ENCODE measurements at places on chromosomes 5 and 9.

- no peak for DNase-seq
Measured at GRCh38 chr5:154366353-154366752, 79.4 kb upstream of the SAP30L start.

DNA sequence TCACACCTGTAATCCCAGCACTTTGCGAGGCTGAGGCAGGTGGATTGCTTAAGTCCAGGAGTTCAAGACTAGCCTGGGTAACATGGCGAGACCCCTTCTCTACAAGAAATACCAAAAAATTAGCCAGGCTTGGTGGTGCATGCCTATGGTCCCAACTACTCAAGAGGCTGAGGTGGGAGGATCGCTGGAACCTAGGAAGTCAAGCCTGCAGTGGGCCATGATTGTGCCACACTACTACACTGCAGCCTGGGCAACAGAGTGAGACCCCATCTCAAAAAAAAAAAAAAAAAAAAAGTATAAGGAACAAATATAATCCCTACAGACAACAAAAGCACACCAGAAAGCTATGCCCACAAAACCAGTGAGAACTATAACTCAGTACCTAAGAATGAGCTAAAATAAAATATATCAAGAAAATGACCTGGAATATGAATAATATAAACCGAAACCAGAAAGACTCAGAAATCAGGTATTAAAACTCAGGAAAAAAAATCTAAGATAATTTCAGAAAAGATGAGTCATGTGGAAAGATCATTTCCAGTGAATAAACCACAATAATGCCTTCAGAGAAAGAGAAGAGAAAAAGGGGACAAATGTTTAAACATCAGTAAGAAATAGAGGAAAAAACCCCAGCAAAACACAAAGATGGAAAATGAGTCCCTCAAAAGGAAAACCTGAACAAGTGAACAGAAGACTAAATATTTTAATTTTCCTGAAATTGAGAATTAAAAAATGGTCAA is 57.4 kb downstream of the GOLPH3 start:
- DNase-seq, result no peak

DNA sequence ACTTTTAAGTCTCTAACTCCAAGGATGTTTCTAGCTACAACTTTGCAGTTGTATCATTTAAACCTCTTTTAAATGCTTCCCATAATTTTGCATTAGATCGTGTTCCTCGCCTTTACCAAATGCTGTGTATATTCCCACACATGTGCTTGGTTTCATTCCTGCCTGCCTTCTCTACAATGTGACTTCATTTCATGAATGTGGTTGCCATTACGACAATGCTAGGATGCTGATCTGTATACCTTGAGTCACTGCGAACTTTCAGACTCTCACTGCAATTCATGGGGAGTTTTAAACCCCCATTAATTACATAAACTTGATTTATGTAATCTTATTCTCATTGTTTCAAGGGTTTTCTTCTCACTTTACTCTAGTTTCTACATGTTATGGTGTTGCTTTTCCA is 50.3 kb downstream of the UBE2QL1 start:
- DNase-seq, result no peak

DNA sequence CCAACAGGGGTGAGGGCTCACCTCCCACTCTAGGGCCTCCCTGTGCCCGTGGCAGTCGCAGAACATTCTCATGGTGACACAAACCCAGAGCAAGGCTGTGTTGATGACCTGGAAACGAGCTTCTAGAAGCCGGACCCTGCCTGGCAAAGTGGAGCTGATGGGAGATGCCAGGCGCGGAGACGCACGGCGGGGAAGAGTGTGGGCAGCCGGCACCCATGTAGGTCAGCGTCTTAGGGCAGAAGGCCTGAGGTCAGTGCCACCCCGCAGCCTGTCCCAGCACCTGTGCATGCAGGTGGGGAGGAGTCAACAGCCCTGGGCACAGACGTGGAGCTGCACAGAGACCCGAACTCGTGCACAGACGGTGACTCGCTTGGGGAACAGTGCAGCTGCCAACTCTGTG is 5.4 kb downstream of the SLC6A18 start:
- no peak for DNase-seq

- DNase-seq, result no peak
Measured at GRCh38 chr9:76082057-76082456, 191.6 kb downstream of the PCSK5 start.

- no peak for DNase-seq
Measured at GRCh38 chr5:149028161-149028560, 34.7 kb downstream of the SH3TC2 start.

- DNase-seq, result no peak
Measured at GRCh38 chr5:35675392-35675791, 57.7 kb downstream of the SPEF2 start.

GRCh38 chr9:98182889-98183599 is 9.4 kb downstream of the CORO2A start:
- DNase-seq, result no peak

- peak; percentile 49 for DNase-seq
Measured at GRCh38 chr5:176596689-176597416, 13.1 kb downstream of the GPRIN1 start.

DNA sequence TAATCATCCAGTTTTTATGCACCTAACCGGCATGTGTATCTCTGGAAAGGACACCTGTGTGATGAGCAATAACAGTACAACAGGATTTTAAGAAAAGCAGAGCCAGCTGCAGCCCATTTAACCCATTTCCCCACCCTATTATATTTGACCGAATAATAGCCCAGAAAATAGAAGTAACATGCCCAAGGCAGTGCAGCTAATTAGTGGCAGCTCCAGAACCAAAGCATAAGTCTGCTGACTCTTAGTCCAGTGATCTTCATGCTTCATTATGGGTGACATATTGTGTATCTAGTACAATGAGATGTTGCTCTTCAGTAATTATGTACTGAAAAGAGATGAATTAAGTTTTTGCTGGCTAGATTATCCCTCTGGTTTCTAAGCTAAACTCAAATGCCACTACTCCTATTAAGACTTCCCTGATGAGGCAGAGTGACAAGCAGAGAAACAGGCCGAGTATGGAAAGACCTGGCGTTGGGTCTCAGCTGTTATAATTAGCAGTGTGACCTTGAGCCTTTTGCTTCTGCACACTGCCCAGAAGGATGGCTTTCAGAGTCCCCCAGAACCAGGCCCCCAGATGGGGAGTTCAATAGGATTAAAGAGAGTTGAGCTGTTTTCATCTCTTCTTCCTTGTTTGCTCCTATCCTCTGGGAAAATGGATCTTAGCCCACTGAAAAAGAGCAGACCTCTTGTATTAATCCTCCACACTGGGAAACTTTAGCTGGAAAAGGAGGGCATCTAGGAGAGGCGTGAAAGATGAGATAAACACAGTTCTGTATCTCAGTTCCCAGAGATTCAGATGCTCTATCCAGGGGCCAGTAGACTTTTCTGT is 10.8 kb upstream of the C1QTNF3 start:
- DNase-seq, result no peak

DNA sequence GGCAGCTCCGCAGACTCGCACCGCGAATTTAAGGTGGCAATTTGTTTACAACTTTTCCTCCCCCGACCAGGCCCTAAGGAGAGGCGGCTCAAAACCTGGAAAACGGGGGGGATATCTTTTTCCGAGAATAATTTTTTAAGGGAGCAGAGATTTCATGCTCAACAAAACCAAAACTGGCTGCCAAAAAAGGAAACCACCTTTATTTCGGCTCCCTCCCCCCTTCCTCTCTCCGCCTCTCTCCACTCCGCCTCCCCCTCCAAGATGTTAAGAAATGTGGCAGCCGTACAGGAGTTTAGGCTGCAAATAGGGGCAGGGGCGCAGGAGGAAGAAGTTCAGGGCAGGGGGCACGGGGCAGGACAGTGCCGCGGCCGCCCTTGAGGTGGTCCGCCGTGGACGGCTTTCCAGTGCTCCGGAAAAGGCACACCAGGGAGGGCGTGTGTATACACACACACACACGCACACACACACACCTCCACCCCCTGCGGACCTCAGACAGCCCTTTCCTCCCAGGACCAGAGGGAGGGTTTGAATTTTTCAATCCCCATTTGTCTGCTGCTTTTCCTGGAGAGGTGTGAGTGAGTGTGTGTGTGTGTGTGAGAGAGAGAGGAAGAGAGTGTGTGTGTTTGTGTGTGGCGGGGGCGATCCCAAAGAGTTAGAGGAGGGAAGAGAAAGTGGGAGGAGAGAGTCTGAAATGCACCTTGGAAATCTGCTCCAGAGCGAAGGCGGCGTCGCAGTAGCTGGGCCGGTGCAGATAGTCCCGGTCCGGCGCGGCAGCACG is 9.1 kb downstream of the PTCH1 start:
- peak; percentile 32 for DNase-seq

DNA sequence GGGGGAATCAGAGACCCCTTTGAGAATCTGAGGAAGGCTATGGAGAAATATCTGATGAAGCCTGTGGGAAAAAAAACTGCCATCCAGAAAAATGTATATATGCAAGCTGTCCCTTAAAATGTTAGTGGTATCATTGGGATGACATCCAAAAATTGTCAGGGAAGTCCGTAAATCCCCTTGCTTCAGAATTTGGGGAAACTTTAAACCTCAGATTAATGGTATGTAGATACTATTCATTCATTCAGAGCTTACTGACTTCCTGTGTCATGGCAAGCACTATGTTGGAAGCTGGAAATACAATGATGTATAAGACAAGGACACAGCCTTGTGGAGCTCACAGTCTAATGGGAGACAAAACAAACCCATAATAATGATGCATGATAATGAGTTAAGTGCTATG is 10.9 kb upstream of the MOB3B start:
- no peak for DNase-seq

- no peak for DNase-seq
Measured at GRCh38 chr5:55568654-55569512, 34.1 kb upstream of the PLPP1 start.

- no peak for DNase-seq
Measured at GRCh38 chr9:121115466-121115865, 40.7 kb downstream of the CNTRL start.

GRCh38 chr5:151075698-151076331 is 5.0 kb downstream of the TNIP1 start:
- no peak for DNase-seq

DNA sequence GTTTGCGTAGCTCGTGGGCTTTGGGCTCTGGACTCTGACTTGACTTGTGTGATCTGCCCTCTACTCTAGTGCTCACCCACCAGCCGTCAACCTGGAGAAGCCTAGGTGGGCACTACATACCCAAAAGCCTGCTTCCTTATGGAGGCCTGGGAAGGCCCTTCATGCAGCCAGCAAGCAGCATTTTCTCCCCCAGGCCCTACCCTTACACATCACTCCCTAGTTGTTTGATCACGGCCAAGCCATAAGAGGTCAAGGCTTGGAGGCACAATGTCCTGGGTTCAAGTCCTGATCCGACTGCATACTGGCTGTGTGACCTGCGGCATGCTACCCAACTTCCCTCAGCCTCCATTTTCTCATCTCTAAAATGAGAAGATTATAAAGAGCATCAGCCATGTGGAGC is 151.3 kb upstream of the EGFLAM start:
- DNase-seq, result no peak

DNA sequence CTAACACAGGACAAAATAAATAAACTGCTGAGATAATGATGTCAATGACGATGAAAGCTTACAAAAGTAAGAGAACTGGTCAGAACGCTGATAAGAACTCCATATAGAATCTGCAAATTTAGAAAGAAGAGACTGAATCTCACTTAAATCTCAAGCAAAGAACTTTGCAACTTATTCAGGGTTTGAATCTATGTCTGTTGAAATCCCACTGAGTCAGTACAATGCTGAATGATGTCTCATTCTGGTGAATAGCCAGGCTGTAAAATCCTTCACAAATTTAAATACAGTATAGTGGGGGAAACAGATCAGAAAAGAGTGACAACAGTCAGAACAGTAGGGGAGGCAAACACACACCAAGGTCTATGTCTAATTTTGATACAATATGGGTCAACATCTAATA is 38.9 kb upstream of the NR3C1 start:
- DNase-seq, result no peak

DNA sequence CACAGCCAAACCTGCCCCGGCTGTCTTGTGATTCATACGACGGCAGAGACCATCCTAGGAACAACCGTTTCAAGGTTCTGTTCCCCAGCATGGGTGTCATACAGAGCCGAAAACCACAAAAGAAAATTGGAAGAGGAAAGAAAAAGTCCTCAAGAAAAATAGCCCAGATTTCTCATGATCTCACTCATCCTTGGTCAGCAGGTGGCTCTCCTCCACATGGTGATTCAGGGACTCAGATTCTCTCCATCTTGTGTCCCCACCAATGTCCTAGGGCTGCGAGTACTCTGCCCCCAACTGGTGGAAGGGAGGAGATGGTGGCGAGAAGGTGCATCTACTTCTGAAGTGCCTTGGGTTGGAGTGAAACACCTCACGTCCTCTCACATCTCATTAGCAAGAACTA is 25.6 kb downstream of the PDZD2 start:
- DNase-seq, result no peak

DNA sequence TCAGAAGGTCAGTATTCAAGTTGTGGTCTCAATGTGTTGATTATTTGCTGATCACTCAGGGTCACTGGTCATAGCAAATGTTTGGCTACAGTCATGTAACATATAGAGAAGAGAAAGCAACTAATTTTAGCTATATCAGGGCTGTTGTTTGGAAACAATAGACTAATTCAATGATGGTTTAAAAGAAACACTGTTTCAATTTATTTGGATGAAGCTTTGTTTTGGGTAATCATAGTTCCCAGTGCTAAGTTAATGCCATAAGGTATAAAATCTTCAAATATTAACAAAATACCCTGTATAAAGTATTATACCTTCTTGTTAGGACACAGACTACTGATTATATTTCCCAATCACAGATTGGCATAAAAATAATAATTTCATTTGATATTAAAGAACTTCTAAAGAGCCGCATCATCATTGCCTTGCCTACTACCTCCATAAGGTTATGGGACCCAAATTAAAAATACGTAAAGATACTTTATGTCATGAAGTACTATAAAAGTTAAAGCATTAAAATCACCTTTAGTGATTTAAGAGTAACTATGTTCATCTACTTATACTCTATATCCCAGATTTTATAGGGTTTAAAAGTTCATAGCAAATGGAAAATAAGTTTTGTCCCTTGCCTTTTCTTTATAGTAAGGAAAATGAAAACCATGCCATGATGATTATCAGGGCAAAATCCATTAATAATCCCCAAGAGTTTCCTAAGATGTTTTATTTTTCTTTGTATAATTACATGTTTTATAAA is 6.0 kb downstream of the NR3C1 start:
- DNase-seq, result no peak

GRCh38 chr5:126926187-126926586 is 104.2 kb downstream of the MARCHF3 start:
- DNase-seq, result no peak

- no peak for DNase-seq
Measured at GRCh38 chr5:113381791-113382190, 53.0 kb downstream of the TSSK1B start.

DNA sequence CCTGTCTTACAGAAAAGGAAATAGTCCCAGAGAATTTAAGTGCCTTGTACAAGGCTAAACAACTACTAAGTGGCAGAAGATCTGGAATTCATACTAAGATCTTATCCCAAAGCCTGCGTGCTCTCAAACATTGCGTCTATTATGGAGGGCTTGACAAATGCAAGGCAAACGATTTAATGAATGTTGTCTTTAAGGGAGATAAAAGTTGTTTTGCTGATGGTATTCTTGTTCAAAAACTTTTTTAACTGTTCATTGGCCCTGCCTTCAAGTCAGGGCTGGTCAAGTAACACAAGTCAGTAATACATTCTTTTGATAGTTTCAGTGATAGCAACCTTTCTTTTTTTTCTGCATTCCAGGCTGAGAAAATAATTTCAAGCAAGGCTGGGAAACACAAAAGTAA is 1.7 kb upstream of the SLC38A9 start:
- DNase-seq, result no peak

All from effector CD4-positive, alpha-beta T cell (primary cell).